ENCODE measurements at places on chromosomes 1 and 21.

GRCh38 chr1:200172311-200172710 is 144.8 kb downstream of the NR5A2 start:
- no peak for DNase-seq

- DNase-seq: no peak
Observed at GRCh38 chr1:159827102-159827490, 423 bp downstream of the SLAMF8 start.

DNA sequence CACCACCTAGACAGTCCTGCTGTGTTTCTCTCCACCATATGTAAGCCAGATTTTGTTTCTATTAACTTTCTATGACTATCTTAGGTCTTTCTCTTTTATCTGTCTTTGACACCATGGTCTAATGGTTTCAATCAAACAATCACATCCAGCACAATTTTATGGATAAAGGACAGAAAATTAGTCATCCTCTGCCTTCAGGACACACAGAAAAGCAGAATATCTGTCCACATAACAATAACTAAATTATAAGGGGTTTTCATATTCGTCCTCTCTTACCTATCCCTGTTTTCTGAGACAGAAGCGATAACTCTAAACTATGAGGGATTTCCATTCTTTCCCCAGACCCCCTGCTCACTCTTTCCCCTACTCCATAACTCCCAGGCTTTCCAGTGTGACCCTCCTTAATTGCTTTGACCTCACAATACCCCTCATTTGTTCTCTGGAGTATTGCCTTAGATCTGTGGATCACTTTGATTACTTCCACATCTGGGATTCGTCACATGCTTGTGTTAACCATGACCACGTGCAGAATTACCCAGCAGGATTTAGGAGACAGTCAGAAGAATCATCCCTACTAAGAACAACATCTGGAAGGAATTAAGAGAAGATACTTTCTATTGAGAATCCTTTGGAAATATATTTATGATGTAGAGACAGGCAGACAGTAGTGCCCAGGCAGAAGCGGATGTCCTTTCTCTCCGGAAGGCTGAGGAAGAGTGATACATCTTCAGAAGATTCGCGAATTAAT is 108.2 kb upstream of the GREM2 start:
- no peak for DNase-seq

DNA sequence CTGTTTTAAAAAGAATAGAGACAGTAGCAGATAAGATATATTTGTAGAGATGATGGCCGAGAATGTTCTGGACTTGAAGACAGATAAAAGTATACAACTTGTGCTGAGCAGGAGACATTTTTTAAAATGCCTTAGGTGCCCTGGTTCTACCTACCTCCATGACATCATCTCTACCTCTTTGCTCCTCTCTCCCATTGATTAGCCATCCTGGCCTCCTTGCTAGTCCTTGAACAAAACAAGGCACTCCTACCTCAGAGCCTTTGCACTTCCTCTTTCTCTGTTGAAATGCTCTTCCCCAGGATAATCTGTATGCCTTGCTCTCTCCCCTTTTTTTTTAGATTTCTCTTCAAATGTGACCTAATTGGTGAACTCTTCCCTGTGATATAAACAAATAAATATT is 92.6 kb upstream of the MAGI3 start:
- DNase-seq: no peak

GRCh38 chr1:207191061-207191460 is 87.0 kb downstream of the C4BPA start:
- DNase-seq: no peak

- no peak for DNase-seq
Observed at GRCh38 chr1:30087465-30087864, 635.9 kb downstream of the MATN1 start.

DNA sequence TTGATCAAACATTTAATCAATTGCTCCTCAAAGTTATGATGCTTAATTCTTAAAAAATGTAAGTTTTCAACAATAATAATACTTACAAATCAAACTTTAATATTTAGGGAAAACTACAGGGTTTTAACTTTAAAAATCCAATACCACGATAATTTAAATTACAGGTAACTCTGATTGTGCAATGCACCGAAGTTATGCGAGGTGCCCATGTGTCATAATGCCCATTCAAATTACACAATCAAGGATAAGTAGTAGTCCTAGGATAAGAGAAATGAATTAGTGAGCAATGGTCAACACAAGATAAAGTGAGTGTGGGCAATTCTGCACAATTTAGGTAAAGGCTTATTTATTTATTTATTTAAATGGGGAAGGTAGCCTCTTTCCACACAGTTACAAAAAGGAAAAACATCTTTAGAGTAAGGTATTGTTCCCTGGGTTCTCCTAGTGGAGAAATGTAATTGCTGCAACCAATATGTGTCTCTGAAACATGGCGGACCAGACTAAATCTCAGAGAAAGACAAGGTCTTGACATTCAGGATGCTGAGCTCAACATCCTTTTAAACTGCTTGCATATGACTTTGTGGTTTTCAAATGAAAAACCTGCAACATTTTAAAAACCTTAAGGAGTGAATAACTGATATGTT is 164.2 kb downstream of the TTLL7 start:
- DNase-seq: no peak

DNA sequence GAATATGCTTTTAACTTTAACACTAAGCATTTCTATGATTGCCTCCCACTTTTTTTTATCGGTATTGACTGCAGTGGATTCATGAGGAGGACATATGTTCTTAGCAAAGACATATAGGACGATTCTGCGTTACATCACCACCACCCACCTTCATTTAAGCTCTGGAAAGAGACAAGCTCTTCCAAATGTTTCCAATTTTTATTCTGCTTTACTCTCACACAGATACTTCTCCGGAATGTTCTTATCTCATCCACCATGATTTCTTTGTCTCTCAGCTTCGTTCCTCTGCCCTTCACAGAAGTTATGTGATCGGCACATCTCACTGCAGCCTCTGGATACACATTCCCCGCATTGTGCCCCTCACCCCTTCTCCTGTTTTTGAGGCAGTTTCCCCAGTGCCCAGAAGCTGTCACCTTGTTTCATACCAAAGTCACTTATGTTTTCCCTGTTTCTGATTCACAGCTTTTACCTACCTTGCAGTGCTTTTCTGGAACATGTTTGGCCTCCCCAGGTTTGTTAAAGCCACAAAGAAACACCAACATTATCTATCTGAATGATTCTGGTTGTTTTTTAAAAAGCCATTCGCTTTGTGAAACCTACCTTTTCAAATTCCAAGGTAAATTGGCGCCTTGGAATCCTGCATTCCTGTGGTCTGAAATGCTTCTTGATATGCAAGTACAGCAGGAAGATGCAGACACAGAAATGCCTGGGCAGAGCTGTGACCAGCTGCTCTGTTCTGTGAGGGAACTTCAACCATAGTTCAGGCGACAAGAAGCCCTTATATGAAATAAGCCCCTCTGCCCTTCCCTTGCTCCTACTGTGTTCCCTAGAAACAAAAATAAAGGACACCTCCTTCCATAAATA is 1020.2 kb downstream of the TTLL7 start:
- DNase-seq: no peak

- DNase-seq: peak; percentile 7
Observed at GRCh38 chr21:38250991-38251418, 5.8 kb upstream of the KCNJ15 start.

DNA sequence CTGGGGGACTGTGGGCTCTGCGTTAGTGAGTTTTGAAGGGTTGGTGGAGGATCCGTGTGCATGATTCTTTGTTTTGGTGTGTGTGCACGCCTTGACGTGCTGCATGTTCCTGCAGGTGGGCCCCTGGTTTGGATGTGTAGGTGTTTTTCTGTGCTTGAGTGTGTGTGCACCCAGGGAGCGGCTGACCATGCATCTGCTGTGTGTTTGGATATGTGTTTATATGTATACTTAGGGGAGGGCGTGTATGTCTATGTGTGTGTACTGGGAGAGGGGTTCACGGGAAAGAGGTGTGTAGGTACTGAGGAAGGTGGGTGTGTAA is 1.1 kb downstream of the VANGL2 start:
- DNase-seq: no peak

- no peak for DNase-seq
Observed at GRCh38 chr1:199700551-199700950, 327.0 kb upstream of the NR5A2 start.
